Stimulated activated naive CD4-positive, alpha-beta T cell (primary cell): ENCODE measurements at places on chromosomes 6 and 20.

DNA sequence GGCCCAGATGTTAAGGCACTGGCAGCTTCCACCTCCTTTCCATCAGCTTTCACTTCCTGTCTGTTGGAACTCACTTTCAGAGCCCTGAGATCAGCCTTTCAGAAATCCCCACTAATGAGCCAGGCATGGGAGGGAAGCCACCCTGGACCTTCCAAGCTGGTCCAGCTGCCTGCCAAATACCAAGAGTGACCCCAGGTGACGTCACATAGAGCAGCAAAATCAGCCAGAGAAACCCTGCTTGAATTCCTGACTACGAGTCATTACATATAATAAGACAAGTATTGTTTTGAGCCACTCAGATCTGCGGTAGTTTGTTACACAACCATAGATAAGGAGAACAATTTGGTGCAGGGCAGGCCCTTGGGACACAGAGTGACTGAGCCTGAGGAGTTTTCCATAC, 556.0 kb upstream of the JAG1 start:
- no peak for DNase-seq

- DNase-seq, result no peak
These were observed 276.6 kb upstream of the CNR1 start for GRCh38 chr6:88442737-88443136.

DNA sequence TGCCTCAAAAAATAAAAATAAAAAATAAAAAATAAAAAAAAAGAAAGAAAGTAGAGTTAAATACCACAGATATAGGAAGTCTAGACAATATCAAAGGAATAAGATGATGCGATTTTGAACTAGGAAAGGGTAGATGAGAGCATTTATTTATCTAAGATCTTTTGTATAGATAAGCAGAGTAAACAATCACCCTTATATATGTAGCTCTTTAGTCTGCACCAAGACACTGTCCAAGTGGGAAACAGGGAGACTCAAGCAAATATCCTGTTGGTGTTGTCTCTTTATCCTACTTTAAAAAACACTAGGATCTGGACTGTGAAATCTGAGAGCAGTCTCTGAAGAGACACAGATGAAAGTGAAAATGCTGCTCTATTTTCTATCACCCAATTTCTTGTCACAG, 587.0 kb upstream of the FLRT3 start:
- no peak for DNase-seq

DNA sequence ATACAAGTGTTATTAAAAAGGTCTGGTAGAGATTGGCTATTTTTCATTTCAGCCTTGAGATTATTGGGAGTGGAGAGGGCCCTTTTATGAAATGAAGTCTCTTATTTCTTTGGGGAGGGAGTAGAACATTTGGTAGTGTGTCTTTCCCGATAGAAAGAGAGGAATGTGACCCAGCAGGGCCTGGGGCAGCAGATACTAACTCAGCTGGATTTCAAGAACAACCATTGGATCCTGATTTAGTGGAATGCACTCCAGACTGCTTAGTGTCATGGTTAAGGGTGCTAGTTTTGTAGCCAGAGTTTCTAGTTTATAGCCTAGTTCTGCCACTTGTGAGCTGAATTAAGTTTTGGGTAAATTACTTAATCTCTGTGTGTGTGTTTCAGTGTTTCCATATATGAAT, 18.4 kb upstream of the FLRT3 start:
- no peak for DNase-seq

DNA sequence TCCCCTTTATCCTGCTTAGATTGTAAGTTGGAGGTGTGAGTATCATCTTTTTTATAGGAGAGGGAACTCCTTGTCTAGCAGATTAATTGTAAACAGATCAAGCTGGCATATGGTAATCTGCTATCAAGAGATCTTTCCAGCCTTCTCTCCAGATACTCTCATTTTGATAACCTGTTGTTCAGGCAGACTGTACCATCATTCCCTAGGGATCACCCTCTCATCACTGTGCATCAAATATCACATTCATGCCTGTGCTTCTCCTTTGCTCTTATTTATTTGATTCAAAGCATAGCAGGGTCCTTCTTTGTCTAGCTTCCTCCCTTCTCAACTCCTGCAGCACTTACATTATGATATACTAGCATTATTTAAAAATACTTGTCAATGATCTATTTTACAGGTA, 73.8 kb downstream of the LRRC1 start:
- DNase-seq, result no peak
